ENCODE measurements at places on chromosomes 16 and 17.

- DNase-seq = no peak
Observed at GRCh38 chr16:89150090-89150835, 21.3 kb upstream of the CDH15 start.

- no peak for DNase-seq
Observed at GRCh38 chr16:55911616-55912015, 36.4 kb upstream of the CES5A start.

- DNase-seq = no peak
Observed at GRCh38 chr16:70572050-70572925, 48.7 kb downstream of the SF3B3 start.

DNA sequence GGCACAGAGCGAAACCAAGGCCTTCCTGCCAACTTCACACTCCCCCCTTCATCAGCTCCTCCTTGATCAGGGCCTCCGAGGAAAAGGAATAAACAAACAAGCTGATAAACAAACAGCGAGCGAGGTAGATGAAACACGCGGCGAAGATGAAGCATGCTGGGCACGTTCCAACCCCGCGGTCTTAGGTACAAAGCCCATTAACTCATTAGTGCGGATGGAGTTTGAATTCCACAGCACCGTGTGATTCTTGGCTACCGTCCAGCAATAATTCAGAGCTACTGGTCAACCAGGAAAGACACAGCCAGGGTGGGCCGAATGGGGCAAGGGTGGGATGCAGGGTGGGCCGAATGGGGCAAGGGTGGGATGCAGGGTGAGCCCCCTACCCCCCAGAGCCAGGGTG lies 67.3 kb downstream of the RBFOX3 start:
- no peak for DNase-seq

GRCh38 chr16:14358697-14359305 lies 271.3 kb downstream of the PARN start:
- DNase-seq = no peak
